ENCODE measurements at places on chromosomes 2 and 18. TPM values are rescaled to one million over a fixed set of nuclear protein-coding genes. Genes with fewer than 3 reads are reported as not detected.

DNA sequence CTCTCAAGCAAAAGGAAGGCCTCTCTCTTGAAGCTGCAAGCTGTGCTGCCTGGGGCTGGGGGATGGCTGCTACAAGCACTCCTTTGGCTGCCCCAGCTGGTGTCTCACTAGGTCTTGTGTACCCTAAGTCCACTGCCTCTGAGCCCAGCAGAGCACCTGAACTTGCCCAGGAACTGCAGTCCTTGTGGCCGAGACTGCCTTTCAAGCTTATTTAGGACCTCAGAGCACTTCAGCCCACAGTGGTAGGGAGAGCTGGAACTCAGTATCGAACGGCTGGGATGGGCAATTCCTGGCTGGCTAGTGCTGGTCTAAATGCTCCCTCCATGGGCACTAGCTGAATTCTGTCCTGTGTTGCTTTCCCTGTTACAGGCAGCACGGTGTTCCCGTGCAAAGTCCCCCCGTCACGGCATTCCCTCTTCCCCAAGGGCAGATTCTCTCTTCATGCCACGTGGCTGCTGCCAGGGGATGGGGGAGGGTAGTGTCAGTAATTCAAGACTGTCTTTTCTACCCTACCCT, 25.9 kb downstream of the STPG4 start:
- DNase-seq = no peak

DNA sequence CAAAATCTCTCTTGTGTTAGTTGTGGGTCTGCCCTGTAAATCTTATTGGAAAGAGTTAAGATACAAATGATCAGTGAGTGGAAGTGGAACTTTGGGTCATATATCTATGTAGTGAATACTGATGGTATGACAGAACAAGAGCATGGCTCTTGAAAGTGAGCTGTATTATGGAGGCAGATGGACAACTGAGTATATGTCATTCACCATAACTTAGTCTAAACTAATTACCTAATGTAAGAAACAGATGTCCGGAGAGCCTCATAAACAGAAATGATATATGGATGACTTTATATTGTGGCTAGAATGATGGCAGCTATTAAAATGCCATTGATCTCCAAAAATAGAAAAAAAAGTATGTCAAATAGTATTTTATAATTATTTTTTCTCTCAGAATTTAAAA, 72.4 kb downstream of the FASTKD2 start:
- DNase-seq = no peak

PUM2 gene
- 135 TPM for total RNA-seq

- no peak for DNase-seq
Measured at GRCh38 chr2:43028188-43028587, 198.2 kb downstream of the ZFP36L2 start.

DPYSL5 gene
- not detected for total RNA-seq

- DNase-seq = no peak
Measured at GRCh38 chr2:238942726-238943300, 94.9 kb downstream of the TWIST2 start.

GRCh38 chr2:7041421-7041820, 124.2 kb downstream of the RNF144A start:
- no peak for DNase-seq

RMDN2 gene
- 14.1 TPM for total RNA-seq

DNA sequence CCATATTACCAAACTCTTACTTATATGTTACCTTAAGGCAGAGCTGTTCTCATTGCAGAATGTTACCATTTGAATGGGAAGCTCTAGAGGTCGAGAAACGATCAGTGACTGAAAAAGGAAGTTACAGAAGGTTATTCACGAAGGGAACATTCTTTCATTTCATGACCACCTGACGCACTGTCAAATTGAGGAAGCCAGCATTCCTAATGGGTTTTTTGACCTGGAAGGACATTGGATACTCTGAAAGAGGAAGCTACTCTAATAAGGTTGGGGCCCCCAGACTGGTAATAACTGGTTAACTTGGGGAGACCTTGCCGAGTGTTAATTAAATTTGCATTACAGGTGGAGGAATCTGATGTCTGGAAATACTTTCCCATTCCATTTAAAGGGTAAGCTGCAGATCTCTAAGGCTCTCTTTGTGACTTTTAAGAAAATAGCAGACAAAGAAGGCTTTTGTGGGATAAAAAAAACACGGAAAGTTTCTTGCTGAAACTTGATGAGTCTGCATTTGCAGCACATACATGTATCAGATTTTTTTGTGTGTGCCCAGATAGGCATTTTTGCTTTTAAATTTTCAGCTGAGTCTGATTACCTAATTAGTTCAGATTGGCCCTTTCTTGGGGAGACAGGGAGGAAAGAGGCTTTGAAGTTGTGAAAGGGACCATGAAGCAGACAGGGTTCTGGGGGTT, 137.1 kb downstream of the LTBP1 start:
- DNase-seq = no peak

DNA sequence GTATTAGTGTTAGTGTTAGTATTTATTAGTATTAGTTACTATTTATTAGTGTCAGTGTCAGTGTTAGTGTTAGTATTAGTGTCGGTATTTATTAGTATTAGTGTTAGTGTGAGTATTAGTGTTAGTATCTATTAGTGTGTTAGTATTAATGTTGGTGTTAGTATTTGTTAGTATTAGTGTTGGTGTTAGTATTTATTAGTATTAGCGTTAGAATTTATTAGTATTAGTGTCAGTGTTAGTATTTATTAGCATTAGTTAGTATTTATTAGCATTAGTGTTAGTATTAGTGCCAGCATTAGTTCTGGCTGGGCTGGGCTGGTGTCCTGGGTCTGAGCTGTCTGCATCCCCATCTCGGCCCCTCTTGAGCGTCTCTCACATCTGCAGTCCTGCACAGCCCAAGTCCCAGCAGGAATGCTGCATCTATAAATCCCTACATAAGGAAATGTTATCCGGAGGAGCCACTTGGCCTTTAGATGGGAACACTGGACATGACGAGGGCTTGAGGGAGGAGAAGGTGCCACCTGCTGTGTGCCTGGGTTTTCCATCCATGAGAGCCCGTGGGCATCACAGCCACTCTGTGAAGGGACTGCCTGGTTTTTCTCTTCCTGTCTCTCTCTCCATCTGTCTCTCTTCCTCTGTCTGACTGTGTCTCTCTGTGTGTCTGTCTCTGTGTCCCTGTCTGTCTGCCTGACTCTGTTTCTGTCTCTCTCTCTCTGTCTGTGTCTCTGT, 33.6 kb downstream of the TWIST2 start:
- DNase-seq = no peak

VAMP5 gene
- total RNA-seq = 113 TPM

DNA sequence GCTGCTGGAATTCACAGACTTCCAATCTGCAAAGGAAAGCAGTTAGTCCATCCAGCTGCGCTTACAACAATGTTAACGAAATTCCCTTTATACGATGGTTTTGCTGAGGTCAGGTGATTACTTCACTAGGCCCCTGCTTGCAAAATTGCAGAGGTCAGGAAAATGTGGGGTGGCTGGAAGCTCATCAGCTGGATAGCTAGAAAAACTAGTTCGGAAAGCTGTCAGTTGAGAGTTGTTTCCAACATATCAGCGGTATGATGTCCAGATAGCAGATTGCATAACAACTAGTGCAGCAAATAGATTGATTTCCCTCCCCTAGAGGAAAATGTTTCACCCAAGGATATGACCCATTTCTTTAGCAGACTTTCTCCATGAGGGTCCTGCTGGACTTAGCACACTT, 2021.1 kb upstream of the CELF4 start:
- DNase-seq = no peak

DNA sequence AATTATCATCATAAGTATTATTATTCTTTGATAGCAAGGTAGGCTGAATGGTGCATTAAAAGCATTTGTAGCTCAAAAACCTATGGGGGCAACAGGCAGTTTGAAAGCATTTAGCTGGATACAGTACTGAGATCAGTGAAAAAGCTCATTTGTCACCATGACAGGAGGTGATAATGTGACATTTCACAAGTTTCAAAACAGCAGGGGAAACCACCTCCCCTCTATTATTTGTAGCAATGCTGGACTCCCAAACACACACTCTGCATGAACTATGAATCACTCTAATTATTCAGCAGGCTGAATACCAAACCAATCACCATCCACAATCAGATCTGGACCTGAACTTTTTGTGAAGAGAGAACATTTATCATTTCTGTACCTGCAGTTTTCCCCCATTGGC, 63.4 kb downstream of the MYO5B start:
- DNase-seq = no peak

GRCh38 chr2:237692601-237693290, 65.4 kb downstream of the LRRFIP1 start:
- peak; percentile 67 for DNase-seq

- peak; percentile 71 for DNase-seq
Measured at GRCh38 chr2:144430722-144431391, 89.1 kb downstream of the ZEB2 start.

NPHP1 gene
- total RNA-seq = 9.4 TPM

DNA sequence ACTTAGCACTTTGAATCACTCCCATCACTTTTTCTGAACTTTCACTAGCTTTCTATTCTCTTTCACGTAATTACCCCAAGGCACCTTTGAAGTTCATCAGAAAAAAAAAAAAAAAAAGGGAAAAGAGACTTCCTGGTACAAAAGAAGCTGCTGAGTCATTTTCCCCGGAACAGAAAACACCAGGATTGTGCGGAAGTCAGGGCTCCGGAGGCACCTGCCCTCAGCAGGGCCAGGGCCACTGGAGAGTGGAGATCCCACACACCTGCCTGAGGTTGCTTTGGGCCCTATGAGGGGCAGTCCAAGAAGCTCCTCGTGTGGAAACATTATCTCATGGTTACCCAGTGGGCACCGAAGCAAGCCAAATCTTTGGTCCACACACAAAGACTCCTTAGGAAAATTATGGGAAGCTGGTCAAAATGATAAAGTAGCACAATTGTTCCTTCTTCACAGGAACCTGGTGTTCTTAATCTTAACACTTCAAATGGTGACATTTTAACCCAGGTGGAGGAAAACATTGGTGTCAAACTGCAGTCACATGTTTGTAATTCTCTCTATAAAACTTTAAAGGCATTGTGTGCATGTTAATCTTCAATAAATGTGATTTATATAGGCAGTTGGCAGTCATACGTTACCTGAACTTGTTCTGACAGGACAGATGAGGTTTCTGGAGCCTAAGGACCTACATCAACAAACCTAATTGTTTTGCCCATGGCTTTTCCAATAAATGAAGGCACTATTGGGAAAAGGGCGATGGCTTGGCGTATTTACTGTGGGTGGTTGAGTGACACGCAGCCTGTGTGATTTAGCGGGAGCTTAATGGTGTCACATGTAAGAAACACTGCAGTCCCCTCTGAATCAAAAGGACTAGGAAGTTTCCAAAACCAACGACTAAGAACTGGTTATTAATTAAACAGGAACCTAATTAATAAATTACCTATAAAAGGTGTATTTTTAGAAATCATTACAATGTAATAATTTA, 23.4 kb upstream of the FAM110C start:
- no peak for DNase-seq

DNA sequence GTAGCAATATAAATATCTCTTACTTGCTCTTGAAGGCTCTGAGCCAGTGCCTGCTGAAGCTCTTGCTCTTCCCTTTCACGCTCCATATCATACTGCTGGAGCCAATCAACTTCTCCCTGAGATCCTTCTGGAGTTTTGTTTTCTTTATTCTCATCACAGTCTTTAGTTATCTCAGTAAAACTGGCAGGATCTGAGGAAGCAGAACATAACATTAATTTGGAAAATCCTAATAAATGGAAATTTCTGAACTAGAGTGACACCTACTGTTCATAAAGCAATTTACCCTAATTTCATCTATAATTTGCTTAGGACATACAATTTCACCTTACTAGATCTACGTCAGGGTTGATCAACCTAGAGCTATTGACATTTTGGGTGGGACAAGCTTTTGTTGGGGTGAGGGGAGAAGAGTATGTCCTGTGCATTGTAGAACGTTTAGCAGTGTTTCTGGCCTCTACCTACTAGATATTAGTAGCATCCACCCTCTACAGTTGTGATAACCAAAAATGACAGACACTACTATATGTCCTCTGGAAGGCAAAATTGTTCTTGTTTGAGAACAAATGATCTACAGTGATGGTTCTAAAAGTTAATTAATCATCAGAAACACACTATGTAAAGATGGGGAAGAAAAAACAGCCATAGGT, 47.2 kb downstream of the VIL1 start:
- no peak for DNase-seq

- no peak for DNase-seq
Measured at GRCh38 chr18:52339891-52340371, at the start of gene DCC. Gene DCC, plus strand, starts transcription at chr18:52340197. Its CDS starts 591 bp downstream, at chr18:52340788.

- no peak for DNase-seq
Measured at GRCh38 chr2:113277474-113278072, 1.1 kb downstream of the PAX8 start.

DNA sequence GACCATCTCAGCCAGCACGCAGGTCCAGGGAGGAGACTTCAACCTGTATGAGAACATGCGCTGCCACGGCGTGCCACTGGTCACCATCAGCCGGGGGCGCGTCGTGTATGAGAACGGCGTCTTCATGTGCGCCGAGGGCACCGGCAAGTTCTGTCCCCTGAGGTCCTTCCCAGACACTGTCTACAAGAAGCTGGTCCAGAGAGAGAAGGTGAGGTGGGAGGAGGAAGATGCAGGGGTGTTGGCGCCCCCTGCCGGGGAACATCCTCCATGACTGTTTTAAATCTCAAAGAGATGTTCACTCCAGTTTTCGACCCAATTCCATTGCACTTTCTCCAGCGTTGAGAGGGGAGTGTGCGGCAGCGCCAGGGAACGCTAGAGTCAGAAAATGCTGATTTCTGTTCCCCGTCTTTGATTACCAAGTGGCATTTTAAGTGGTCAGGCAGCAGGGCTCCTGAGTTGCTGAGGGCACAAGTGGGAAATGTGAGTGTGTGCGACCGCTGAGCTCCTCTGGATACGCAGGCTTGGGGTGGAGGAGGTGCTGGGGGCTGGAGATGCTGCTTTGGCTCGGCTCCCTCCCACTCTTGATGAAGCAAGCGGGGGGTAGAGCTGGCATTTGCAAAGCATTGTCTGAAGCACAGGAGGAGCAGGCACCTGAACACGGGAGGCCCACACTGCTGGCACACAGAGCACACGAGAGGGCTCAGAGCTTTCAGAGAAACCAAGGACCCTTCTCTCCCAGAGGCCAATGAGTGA, 27.7 kb upstream of the MAPRE3 start:
- DNase-seq = peak; percentile 57

- no peak for DNase-seq
Measured at GRCh38 chr2:182220335-182220734, 206.5 kb downstream of the PDE1A start.

DNA sequence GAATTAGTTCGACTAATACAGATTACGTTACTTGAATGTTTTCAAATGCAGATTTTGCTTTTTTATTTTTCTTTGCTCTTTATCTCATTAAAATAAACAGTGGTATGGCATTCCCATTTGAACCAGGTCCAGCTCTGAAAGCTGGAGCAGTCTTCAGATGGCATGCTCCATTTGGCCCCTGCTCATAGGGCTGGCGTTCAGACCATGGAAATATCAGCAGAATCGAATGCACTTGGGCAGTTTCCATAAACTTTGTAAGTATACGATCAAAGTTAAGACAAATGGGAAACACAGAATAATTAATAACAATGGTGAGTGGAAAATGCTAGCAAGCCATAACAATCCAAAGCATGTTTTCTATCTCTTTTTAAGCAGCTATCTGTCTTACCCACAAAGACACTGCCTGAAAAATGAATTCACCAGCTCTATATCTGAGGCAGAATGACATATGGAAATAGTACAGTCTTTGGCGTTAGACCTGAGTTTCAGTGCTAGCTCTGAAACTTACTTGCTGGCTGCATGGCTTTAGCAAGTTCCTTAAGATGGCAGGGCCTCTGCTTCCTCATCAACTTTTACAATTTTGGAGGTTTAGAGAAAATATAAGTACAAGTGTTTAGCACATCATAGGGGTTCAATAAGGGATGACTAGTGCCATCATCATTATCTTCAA, 131.6 kb downstream of the BCL2 start:
- no peak for DNase-seq

RNF181 gene
- 252 TPM for total RNA-seq

Measured in uterus (tissue), 4 donors.